ENCODE measurements at places on chromosomes 1 and 21.
A peak's percentile ranks its signal among the peaks of the same experiment; 100 is the strongest.

- DNase-seq, result peak; percentile 15
Measured at GRCh38 chr1:153288634-153289275, 24.0 kb downstream of the PGLYRP3 start.

- no peak for DNase-seq
Measured at GRCh38 chr1:160761886-160762285, 22.8 kb downstream of the SLAMF7 start.

DNA sequence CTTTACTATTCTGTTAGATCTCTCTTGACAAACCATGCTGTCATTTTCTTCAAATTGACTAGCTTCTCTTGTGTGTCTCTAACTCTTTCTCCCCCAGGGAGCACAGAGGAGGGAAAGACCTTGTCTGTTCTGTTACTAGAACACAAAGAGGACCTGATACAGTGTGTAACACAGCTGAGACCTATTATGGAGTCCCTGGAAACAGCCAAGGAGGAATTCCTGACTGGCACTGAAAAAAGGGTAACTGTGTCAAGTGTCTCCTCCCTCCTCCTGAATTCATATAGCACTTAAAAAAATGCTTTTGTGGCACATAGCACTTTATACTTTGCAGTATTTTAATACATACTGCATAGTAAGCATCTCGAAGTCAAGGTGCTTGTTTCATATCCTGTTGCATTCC is 50.6 kb downstream of the ZBTB40 start:
- no peak for DNase-seq

DNA sequence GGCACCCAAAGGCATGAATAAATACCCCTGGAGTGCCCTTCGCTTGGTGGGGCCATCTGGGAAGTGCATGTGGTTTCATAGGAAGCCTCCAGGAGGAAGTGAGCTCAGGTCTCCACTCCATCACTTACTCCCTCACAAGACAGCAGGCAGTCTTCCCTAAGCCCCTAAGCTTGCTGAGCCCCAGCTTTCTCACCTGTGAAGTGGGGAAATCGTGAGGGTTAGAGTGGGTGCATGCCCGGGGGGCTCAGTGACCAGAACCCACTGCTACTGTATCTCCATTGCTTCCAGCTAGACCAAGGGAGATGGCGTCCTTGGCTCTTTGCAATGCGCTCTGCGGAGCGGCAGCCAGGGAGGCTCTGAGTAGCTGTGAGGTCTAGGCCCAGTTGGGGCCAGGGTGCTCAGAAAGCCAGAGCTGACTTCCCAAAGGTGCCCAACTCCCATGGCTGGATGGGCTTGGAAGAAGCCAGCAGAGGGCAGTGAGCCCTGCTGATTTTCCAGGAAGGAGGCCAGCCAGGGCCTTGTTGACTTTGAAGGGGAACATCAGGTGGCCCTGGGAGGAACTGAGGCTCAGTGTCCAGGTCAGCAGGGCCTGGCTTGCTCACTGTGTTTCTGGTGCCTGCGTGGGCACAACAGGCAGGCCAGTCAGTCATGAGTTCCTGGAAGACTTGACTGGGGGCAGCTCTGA is 27.3 kb downstream of the CDCP2 start:
- no peak for DNase-seq

DNA sequence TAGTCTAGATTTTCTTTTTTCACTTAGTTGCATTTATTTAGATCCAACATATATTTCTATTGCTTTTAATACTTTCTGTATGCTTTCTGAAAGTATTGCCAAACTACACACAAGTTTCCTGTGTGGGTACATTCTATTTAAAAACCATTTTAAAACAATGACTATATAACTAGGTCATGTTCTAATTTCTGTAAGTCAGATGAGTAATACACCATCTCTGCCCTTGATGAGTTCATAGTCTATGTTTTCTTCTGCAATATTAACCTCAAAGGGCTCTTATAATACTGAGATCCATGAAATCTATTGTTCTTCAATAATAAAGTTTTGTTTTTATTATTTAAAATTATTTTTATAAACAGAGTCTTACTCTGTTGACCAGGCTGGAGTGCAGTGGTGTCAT is 68.3 kb downstream of the RNASEL start:
- no peak for DNase-seq

DNA sequence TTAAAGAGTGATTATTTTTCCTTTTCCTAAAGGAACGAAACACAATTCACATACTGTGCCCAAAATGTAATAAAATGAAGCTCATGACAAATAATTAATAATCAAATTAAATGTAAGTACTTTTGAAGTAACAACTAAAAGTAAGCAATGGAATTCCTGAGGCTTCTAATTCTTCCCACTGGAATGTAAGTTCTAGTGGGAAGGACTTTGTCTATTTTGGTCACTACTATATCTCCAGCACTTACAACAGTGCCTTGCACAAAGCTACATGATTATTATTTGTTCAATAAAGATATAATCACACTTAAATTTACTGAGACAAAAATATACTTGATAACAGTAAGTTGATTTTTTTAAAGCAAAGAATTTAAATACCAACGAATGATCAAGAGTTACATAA is 128.8 kb downstream of the COQ8A start:
- DNase-seq, result no peak

DNA sequence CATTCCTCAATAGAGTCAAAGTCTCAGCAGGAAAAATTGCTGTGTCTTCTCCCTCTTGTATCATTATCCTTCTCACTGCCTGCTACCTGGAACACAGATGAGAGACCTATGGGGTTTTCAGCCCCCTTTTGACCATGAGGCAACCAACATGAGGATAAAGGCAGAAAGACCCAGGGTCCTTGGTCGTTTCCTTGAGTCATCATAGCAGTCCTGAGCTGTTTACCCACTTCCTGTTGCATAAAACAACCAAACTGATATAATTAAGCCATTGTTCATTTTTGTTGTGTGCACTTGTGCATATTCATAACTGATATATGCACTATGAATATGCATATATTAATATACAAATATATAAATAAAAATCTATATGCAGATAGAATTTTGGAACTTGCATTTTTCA is 188.3 kb upstream of the MAP1LC3C start:
- no peak for DNase-seq

DNA sequence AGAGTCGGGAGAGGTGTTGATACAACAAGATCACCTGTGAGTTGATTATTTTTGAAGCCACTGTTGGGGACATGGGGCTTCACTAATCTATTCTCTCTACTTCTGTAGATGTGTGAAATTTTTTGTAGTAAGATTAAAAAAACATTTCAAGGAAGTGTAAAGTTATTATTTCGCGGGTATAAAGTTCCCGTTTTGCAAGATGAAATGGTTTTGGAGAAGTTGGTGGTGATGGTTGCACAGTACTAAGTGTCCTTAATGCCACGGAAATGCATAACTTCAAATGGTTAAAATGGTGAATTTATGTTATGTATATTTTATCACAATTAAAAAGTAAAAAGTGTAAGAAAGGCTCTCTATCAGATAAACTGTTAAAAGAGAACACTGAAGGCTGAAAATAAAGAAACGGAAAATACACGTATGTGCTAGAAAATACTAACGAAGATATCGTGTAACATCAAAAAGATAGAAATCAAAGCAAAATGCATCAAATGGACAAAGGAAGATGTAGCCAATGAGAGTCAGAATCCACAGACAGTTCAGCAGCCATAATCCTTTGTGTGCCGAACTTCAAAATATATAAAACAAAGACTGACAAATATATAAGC is 2.9 kb upstream of the ITGB2 start:
- DNase-seq, result no peak

DNA sequence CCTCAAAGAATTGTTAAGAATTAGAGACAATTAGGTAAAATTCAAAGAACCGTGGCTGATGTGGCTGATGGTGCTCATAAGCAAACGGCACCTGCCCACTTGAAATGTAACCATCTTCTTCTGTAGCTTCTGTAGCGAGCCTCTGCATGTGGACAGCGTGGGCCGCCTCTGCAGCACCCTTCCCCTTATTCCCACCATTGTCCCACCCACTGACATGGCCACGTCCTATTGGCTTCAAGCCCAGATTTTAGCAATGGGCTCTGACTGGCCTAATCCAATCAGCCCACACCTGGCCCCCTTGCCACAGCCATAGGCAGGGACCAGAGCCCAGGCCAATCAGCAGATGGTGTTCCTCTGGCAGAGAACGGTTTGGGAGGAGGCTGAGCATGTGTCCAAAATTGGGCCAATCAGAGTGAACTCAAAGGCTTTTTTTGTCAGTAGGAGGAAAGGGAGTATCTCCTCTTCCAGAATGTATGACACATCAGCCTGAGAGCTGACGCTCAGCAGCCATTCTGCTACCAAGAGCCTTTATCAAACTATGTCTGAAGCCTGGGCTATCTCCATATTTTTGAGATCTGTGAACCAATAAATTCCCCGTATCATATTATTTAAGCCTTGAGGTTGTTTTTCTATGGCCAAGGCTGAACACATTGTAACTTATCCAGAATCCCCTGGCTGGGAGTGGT is 518.5 kb downstream of the SMYD3 start:
- no peak for DNase-seq

- DNase-seq, result no peak
Measured at GRCh38 chr1:104406728-104407127, 657.0 kb downstream of the AMY1C start.

DNA sequence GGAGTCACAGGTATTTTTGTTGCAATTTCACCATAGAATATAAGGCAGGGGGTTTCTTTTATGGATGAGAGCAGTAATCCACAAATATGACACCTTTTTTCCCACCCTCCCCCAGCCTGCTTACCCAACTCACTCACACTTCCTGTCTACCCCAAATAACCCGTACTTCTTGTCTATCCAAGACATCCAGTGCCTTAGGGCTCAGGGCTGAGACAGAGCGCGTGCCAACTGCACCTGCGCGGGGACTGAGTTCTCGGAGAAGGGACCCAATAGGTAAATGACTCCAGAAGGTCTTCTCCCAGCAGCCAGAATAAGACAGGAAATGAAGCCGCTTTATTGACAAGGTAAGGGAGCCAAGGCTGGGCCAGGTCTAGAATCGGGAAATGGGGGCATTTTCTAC is 369.1 kb downstream of the SIPA1L2 start:
- DNase-seq, result no peak

DNA sequence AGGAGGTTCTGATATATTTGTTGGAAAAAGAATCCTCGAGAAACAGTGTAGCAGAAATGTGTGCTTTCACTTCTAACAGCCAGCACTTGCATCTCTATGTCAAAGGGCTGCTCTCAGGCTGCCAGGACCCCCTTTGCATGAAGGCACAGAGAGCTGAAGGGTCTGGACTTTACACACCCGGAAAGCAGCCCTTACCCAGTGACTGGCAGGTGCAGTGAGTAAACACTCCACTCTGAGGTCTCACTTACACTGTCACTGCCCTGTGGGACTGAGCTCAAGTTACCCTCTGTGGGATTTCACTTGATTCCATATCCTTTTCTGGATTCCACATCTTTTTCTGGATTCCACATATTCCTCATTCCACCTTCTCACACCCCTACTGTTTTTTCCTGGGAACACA is 40.8 kb upstream of the PPP2R5A start:
- no peak for DNase-seq

DNA sequence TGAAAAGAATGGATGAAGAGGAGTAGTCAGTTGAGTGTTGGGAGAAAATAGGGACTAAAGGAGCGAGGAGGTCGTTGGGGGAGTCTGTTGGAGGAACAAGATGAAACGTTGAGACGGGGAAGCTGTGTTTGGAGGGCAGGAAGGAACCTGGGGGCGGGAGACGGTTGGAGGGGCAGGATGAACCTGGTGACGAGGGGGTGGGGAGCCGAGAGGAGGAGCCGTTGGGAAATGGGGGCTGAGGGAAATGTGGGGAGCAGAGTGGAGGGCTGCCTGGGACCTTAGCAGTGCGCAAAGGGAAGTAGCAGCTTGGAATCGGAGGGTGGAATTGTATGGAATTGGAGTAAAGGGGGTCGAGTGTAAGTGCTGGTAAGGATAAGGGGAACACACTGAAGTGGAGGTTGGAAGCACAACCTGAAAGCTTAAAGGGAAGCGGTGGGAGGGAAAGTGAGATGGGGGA is 630 bp downstream of the MTF2 start:
- peak; percentile 26 for DNase-seq

DNA sequence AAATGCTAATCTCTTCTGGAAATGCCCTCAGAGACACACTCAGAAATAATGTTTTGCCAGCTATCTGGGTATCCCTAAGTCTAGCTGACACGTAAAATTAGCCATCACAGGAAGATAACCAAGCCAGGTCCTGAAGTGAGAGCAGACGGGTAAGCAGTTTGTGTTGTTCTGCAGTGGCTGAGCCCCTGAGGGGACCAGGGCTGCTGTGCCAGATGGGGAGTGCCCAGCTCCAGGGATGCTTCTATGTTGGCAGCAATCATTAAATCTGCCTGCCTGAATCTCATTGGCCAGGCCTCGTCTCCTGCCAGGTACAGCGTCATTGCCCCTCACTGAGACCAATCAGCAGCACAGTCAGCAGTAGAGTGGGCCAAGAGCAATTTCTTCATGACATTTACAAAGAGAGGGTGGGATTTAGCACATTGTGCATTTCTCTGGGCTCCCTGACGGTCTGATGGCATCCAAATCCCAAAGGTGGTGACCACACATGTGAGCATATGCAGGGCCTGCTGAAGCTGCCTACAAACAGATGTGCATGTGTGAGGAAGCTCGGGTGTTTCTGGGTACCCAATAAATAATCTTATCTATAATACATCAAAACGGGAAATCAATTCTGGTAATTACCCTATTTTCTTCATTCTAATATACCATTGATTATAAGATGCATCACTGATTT is 58.7 kb upstream of the LRRN2 start:
- DNase-seq, result no peak

GRCh38 chr1:71745326-71745725 is 537.0 kb downstream of the NEGR1 start:
- DNase-seq, result no peak

DNA sequence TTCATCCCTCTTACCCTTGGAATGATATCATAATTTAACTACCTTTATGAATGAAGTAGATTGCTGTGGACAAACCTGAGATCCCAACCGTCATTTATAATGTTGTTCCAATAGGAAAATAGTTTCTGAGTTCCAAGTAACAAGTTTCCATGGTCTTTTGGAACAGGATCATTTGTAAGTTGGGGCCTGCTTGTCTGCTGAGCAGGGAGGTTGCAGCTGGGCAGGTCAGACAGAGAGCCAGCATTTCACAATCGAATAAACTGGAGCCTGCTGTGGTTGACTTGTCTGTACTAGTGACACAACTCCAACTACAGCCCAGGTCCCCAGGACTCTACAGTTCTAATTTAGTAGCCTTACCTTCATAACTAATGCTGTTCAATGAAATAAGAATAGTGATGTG is 18.6 kb upstream of the RALGPS2 start:
- no peak for DNase-seq

- DNase-seq, result no peak
Measured at GRCh38 chr1:243457363-243457982, 201.6 kb downstream of the SDCCAG8 start.

GRCh38 chr1:38256072-38256471 is 209.5 kb upstream of the POU3F1 start:
- no peak for DNase-seq

DNA sequence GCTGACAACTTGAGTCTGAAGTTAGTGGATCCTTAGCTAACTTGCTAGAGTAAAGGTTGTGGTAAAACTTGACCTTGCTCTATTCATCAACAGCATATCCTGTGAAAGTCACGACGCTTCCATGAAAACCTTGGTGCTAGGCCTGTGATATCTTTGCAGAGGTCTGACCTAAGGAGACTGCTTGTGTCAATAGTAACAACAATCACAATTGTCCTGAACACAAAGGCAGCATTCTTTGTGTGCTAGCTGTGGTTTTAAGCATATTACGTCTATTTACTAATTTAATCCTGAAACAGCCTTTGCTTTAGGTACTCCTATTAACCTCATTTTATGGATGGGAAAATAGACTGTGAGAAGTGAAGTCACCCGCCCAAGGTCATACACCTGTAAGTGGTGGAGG is 2.8 kb upstream of the CLDN14 start:
- DNase-seq, result no peak

Measured in stimulated activated CD8-positive, alpha-beta memory T cell treated with anti-CD3 and anti-CD28 coated beads, Interleukin-2, amount 100 ng/mL, for 48 hours (primary cell).